Stimulated activated CD4-positive, alpha-beta T cell treated with anti-CD3 and anti-CD28 coated beads, Interleukin-12 subunit alpha, Interleukin-12 subunit beta, amount 100 ng/mL, for 4 hours (primary cell): ENCODE measurements at places on chromosomes 5 and 9.
A peak's percentile ranks its signal among the peaks of the same experiment; 100 is the strongest.

GRCh38 chr5:7904170-7904569, 35.2 kb downstream of the MTRR start:
- DNase-seq = no peak

GRCh38 chr9:135698236-135698635, 1.0 kb downstream of the SOHLH1 start:
- DNase-seq = no peak

GRCh38 chr5:11527652-11528349, 376.4 kb downstream of the CTNND2 start:
- DNase-seq = no peak

- peak; percentile 41 for DNase-seq
These were observed 59.6 kb downstream of the C9orf152 start for GRCh38 chr9:110148384-110148783.

GRCh38 chr5:1376981-1377380, 32.1 kb upstream of the CLPTM1L start:
- DNase-seq = no peak

DNA sequence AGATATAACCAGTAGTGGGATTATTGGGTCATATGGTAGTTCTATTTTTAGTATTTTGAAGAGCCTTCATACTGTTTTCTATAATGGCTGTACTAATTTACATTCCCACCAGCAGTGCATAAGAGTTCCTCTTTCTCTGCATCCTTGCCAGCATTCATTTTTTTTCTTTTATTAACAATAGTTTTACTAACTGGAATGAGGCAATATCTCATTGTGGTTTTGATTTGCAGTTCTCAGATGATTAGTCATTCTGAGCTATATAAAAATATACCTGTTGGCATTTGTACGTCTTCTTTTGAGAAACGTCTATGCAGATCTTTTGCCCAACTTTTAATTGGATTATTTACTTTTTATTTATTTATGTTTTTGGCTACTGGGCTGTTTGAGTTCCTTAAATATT, 1579.3 kb upstream of the CDH6 start:
- DNase-seq = no peak

DNA sequence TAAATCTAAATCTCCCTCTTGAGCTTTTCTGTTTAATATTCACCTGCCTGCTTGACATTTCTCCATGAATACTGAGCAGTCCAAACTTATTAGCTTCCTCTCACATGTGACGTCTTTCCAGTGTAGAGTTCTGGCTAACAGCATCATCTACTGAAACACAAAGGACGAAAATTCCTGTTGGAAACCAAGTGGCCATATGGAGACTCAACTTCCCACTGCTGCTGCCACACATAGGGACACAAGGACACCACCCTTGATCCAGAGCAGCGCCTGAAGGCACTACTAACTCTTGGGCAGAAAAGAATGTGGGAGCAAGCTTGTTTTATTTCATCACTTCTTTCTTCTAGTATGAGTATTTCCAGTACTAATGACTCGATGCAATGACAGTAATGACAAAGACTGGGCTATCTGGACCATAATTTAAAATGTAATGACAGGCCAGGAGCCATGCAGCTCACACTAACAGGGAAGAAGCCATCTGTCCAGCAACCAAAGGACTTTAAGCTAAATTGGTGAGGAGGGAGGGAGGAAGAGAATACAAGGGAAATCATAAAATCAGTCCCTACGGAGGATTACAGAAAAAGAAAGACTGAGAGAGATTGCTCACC, 19.2 kb downstream of the RNF130 start:
- no peak for DNase-seq

DNA sequence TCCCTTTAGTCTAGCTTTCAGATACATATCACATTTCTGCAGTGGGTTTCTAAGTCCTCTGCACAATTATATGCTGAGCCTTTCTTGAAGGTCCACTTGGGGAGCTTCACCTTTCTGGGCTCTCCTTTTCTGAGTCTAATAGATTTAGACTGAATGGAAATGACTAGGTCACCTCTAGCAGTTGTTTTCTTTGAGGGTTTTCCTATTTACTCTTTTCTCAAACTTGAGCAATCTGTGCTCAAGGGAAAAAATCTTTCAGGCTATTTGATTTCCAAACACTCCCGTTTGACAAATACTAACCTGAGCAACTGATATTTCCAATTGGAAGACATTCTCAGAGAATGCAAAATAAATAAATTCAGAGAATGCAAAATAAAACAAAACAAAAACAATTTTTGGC, 39.0 kb downstream of the ISOC1 start:
- DNase-seq = no peak

DNA sequence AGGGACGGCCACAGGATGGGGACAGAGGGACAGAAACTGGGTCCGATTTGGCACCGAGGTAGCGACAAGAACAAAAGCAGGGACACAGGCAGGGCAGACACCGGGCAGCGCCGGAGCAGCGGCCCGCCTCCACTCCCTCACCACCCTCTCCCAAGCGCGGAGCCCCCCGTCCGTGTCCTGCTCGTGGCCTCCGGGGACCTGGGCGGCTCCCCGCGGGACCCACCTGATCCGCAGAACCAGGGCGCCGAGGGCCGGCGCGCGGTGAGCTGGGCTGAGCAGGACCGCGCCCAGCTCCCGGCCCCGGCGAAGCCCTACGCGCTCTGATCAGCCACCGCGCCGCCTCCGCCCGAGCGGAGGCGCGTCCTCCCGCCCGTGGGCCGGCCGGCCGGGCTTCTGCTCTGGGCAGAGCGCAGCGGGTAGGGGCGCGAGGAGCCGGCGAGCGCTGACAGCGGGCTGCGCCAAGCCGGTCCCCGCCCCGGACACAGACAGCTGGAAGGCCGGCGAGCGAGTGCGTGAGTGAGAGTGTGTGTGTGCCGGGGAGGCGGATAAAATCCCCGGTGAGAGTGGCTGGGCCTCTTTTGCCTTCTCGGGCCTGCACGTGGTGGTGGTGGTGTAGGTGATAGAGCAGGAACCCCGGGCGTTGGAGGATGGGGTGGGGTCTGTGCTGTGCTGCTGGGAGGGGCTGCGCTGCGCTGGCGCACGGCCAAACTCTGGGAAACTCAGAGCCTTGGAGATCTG, at the start of gene GGTA1:
Gene GGTA1 (minus strand): TSS at position 418 of the 738 bp plus-strand sequence. CDS start 31,922 bp downstream, outside the sequence.
- DNase-seq = no peak

DNA sequence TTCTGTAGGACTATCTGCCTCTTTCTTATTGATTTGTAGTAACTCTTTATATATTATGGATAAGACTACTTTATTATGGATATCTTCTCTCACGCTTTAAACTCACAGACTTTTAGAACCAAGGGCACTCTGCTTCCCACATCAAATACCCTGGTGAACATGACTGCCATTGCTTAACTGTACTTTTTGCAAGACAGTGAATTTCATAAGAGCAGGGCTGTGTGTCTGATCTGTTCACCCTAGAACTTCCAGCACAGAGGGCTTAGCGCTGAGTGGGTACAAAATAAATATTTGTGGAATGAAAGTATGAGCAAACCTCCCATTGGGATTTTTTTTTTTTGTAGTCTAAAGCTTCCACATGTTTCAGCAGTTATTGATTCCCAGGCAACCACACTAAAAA, 84.8 kb downstream of the CFAP77 start:
- DNase-seq = no peak

- DNase-seq = no peak
These were observed 80.8 kb downstream of the LMNB1 start for GRCh38 chr5:126857472-126858410.

- DNase-seq = no peak
These were observed 7.0 kb downstream of the NSMF start for GRCh38 chr9:137452006-137452760.

DNA sequence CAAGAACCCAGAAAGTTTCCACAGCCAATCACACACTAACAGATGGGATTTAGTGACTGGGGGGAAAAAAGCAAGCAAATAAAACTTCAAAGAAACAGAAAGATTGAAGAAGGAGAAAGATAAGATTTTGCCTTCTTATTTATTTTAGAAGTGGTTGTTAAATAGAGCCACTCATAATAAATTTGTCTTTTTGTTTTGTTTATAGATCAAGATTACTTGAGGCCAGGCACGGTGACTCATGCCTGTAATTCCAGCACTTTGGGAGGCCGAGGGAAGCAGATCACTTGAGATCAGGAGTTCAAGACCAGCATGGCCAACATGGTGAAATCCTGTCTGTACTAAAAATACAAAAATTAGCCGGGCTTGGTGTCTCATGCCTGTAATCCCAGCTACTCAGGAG, 94.9 kb upstream of the RANBP3L start:
- no peak for DNase-seq

GRCh38 chr5:156835905-156836304, 14.2 kb upstream of the PPP1R2B start:
- no peak for DNase-seq

- no peak for DNase-seq
These were observed 84.9 kb upstream of the BASP1 start for GRCh38 chr5:17132444-17133083.

- DNase-seq = no peak
These were observed 166.8 kb downstream of the MUSK start for GRCh38 chr9:110835404-110835803.

- no peak for DNase-seq
These were observed 47.7 kb downstream of the MAPKAP1 start for GRCh38 chr9:125659201-125659840.

DNA sequence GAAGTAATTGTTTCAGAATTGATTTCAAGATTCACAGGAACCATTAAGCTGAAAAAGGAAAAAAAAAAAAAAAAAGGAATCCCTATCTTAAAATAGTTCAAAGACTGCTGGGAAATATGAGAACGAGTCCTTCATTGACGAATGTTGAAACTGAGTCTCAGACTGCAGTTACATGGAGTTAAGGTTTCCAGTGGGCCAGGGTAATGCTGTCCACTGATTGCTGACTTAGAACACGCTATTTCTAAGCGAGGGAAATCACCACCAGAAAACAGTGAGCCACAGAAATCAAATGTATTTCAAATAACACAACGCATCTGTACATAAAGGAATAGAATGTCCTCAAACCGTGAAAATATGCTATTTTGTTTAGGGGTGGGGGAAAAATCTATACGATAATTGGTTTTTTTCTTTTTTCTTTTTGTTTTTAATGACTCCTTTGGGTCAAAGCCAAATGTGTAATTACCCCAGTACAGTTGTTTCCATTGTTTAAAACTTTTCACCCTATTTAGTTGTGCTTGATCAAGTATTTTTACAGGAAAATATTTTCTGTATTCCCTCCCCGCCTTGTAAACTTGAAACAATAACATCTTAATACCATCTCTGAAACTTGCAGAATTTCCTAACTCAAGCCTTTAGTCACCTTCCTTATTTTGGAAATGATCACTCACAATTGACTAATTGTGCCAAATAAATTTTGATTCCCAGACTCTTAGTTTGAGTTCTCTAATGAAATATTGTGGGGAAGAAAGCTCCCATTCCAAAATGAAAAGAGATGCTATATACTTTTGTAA, 208.3 kb downstream of the MCTP1 start:
- DNase-seq = no peak

DNA sequence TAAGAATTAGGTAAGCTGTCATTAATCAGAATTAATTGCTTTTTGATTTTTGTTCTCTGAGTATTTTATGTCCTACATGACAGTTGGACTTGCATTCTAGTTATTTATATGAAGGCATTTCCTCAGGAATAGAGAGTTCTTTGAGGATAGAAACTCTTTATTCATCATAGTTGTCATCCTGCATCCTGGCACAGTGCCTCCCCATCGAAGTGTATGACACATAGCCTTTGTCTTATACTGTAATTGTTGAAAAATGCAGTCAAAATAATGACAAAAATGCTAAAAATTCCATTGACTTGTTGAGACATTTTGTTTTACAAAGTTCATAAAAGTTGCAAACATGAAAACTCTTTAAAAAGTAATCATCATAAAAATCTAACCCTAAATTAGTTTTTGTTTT, 36.5 kb downstream of the CFAP95 start:
- DNase-seq = no peak

DNA sequence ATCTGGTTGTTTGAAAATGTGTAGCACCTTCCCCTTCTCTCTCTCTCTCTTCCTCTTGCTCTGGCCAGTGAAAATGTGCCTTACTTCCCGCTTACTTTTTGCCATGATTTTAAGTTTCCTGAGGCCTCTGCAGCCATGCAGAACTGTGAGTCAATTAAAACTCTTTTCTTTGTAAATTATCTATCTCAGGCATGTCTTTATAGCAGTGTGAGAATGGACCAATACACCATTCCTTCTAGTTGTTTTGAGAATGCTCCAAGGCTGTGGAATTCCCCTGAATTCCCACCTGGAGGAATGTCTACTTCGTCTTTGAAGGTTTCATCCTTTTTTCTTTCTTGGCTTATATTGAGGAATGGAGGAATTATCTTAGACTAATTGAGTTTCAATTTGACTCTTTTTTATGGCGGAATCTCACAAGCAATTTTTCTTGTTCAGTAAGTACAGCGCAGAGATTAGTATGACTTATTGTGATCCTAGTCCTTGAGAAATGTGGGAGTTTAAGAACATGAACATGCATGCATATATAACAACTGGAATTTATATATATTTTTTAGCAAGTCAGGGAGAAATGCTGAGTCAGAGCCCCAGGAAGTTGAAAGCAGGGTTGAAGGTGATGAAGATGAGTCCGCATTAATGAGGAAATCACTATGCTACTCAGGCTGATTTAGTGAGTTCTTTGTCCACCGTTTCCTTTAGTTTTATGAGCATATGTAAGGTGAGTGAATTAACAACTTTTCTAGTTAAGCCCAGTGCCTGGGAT, 488.1 kb upstream of the ADAMTS16 start:
- no peak for DNase-seq

- no peak for DNase-seq
These were observed 85.8 kb downstream of the MRPS27 start for GRCh38 chr5:72234265-72234700.

GRCh38 chr5:15737871-15738664, 238.1 kb downstream of the FBXL7 start:
- DNase-seq = no peak

DNA sequence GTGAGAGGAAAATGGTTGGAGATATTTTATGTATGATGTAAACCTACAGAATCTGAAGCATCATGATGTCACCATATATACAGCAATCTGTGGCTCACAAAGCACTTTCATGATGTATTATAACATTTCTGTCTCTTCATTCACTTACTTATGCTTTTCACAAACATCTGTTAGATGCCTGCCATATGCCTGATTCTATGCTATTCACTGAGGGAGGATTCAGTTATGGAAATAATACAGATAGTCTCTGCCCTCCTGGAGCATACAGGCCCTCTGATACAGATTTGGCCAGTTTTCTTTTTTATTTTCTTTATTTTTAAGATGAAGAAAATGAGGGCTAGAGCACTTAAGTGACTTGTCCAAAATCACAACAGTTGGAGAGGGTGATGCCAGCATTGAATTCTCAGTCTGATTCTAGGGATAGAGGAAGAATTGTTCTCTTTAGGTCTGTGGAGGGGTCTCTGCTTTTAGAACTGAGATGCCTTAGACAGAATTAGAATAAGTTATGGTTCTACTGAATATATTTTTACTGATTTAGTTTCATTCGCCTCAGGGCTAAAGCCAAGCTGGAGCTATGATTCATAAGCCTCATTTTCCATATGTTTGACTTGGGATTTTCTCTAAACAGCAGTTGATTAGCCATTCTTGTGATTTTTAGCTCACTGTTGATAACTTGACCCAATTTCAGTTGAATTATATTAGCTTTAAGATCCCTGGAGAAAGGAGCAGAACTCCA, 636.4 kb downstream of the PRELID2 start:
- no peak for DNase-seq
